ENCODE measurements at places on chromosomes 3 and 15. TPM values are rescaled to one million over a fixed set of nuclear protein-coding genes. Genes with fewer than 3 reads are reported as not detected.

- no peak for DNase-seq
These were observed 184.1 kb upstream of the GPR149 start for GRCh38 chr3:154614078-154614477.

DNA sequence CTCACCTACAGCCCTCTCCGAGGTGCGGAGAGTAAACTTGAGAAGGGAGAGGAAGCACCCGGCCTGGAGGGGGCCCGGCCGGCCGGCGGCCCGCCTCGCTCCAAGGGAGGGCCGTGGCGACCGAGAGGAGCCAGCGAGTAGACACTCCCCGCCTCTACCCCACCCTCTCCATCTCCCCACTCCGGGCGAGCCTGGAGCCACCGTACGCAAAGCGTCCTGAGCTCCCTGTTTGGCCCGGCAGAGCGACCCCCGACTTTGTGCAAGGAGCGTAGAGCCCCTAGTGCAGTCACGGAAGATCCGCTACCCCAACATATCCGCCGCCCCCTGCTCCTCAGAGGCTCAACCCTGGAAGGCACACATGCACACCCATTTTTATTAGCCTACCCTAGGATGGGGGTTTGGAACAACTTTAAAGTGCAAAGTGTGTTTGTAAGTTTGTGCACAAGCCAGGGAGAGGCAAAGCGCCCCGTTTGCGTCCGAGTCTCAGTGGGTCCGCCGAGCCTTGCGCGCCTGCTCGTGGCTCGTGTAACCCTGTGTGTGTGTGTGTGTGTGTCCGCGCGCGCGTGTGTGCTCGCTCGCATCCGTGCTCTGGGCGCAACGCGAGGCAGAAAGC is 508 bp upstream of the SMAD6 start:
- DNase-seq: no peak

GRCh38 chr15:101189409-101190091 is 62.3 kb downstream of the CHSY1 start:
- DNase-seq: no peak

- DNase-seq: no peak
These were observed 183.6 kb downstream of the PEX5L start for GRCh38 chr3:179853176-179853575.

GRCh38 chr3:146881356-146881755 is 276.2 kb upstream of the PLSCR5 start:
- DNase-seq: no peak

- DNase-seq: no peak
These were observed 19.8 kb downstream of the SCAP start for GRCh38 chr3:47455806-47456452.

DNA sequence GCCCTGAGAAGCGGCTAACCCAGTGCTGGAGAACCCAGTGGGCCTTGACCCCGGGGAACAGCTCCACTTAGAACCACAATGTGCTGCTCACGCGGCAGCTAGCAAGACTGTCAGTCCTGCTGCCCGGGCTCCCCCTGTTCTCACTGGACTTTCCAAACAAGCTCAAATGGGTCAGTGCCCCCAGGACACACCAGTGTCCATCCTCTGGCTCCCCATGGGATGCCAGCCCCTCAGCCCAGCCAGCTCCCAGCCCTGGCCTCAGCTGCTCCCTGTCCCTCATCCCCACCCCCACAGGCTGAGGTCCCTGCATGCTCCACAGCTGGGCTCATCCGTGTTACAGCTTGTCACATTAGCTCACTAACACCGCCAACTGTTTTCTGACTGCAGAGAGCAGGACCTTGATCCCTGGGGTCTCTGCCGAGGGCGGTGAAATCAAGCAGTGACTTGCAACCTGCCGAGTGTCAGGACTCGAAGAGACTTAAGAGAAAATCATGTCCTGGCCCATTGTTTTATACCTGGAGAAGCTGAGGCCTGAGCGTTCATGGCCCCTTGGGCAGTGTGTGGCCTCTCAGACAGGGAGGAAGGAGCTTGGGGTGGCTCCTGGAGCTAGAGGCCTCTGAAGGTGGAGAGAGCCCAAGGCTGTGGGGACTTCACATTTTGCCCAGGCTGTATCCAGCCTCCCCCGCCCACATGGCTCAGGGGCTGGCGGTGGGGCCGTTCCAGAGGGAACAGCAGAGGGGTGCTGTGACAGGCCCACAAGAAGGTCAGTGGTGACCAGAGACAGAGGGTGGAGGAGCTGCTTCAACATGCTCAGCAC is 157.5 kb downstream of the MEGF11 start:
- peak; percentile 42 for DNase-seq

GRCh38 chr15:101145362-101145761 is 106.5 kb downstream of the CHSY1 start:
- DNase-seq: peak; percentile 39

GRCh38 chr3:60206206-60206605 is 1045.0 kb downstream of the FHIT start:
- DNase-seq: no peak

DNA sequence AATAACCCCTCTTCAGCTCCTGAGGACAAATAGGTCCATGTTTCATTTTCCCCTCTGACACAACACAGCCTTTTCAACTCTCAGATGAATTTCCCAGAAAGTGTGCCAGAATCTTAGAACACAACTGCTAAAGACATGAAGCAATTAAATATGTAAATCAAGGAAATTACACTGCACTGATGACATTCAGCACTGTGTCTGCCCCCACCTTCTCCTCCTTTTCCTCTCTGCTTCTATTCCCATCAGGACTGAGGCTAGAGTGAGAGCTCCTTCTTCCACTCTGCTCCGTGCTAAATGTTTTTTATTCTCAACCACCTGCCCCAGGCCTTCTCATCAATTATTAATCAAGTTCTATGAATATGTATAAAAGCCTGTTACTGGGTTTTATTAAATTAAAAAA is 596.1 kb downstream of the TUSC7 start:
- DNase-seq: no peak

DNA sequence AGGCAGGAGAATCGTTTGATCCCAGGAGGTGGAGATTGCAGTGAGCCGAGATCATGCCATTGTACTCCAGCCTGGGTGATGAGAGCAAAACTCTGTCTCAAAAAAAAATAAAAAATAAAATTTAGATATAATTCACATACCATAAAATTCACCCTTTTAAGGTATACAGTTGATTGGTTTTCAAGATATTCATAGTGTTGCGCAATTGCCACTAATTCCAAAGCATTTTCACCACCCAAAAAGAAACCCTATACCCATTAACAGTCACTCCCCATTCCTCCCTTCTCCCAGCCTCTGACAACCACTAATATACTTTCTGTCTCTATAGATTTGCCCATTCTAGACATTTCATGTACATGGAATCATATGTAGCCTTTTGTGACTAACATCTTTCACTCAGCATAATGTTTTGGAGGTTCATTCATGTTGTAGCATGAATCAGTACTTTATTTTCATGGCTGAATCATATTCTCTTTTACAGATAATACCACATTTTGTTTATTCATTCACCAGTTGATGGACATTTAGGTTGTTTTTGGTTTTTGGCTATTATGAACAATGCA is 116.7 kb downstream of the RASA2 start:
- DNase-seq: no peak

- DNase-seq: peak; percentile 71
These were observed 11.7 kb downstream of the SLC25A36 start for GRCh38 chr3:140953028-140953960.

DNA sequence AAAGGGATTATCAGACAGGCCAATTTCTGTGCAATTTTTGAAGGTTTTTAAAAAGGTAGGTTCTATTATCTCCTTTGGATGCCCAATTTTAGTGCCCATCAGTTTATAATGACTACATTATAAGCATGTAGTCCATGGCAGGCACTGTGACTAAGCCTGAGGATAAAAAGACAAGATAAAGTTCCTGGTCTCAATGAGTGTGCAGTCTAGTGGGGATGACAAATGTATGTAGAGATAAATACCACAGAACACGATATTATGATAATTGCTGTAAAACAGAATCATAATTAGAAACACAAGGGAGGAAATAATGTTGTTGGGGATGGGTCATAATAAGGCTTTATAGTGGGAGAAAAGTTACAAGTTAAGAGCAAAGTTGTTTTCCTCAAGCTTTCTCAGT is 163.1 kb downstream of the ZNF385D start:
- no peak for DNase-seq

DNA sequence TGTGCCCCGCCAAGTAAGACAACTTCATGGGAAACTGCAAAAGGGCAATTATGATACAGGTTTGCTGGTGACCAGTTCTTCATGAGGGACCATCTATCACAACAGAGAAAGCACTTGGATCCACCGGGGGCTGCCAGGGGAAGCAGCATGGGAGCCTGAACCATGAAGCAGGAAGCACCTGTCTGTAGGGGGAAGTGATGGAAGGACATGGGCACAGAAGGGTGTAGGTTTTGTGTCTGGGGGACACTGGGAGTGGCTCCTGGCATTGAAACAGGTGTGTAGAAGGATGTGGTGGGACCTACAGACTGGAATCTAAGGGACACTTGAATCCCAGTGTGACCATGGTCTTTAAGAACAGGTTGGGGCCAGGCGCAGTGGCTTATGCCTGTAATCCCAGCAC is 22.6 kb downstream of the MKRN2 start:
- no peak for DNase-seq

- no peak for DNase-seq
These were observed 39.8 kb upstream of the GMNC start for GRCh38 chr3:190902292-190902691.

DNA sequence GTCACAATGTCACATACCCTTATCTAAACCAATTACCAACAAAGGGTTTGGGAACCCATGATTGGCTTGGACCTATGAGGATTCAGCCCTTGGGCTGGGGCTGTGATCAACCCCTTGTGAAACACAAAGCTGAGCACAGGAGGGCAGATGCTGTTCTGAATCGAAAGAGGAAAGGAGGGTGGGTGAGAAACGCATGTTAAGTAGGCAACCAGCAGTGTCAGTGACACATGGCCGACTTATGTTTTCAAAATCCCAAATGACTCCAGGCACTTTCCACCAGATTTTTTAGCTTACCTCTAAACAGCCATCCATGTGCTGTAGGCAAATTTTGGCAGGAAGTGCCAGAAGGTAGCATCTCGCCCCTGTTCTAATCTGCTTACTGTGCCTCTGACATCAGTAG is 34.1 kb upstream of the KLHL25 start:
- DNase-seq: no peak

GRCh38 chr15:36622197-36622795 is 42.9 kb downstream of the CDIN1 start:
- DNase-seq: no peak

- DNase-seq: no peak
These were observed 112.4 kb upstream of the TLE3 start for GRCh38 chr15:70210076-70210475.

- DNase-seq: peak; percentile 73
These were observed 570 bp upstream of the NEDD4 start for GRCh38 chr15:55993804-55994560.

GRCh38 chr15:74392902-74393301 is 25.5 kb upstream of the CYP11A1 start:
- DNase-seq: no peak

GRCh38 chr3:172100482-172100881 is 61.1 kb downstream of the FNDC3B start:
- no peak for DNase-seq

DNA sequence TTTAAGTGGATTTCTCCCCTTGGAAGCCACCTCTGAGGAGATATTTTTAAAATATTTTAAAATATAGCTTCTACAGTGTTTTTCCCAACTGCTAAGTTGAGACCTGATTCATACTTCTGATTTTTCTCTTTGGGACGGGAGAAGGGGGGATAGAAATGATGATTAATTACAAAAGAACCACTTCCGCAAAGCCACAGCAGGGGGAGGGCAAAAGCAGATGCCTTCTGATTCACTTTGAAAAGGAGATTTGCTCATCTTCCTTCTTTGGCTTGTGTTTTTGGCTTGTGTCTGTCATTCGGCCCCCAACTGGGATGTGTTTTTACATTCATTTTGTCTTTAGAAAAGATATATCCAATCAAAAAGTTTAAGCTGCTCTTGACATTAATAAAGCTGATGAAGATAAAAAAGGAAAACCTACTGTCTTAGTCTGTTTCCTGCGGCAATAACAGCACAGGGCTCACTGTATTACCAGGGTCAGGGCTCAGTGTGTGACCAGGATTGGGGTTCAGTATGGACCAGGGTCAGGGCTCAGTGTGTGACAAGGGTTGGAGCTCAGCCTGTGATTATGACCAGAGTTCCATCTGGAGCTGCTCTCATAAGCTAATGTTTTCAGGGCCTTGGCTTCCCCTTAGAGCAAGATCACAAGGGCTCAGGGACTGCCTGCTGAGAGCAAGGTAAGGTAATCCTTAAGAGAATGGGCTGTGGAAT is 223.2 kb downstream of the MTHFS start:
- peak; percentile 76 for DNase-seq

GRCh38 chr3:180802837-180803236 is 109.6 kb upstream of the FXR1 start:
- DNase-seq: no peak

GRCh38 chr15:40873694-40874561 is at the start of gene RHOV:
TSS of gene RHOV (minus strand) at chr15:40874234. CDS start at chr15:40874139, 95 bp downstream.
- peak; percentile 93 for DNase-seq

MESP2 gene
- total RNA-seq: 0.72 TPM

KBTBD13 gene
- not detected for total RNA-seq

CEMIP gene
- total RNA-seq: 687 TPM

PIF1 gene
- total RNA-seq: 6.2 TPM

IGDCC3 gene
- not detected for total RNA-seq

GHSR gene
- total RNA-seq: not detected

GABRG3 gene
- total RNA-seq: not detected
